Endothelial cell of umbilical vein (primary cell): ENCODE measurements at places on chromosomes 2 and 18. TPM values are rescaled to one million over a fixed set of nuclear protein-coding genes. Genes with fewer than 3 reads are reported as not detected.

GRCh38 chr2:20544153-20544747 lies 97.4 kb downstream of the RHOB start:
- no peak for DNase-seq

DNA sequence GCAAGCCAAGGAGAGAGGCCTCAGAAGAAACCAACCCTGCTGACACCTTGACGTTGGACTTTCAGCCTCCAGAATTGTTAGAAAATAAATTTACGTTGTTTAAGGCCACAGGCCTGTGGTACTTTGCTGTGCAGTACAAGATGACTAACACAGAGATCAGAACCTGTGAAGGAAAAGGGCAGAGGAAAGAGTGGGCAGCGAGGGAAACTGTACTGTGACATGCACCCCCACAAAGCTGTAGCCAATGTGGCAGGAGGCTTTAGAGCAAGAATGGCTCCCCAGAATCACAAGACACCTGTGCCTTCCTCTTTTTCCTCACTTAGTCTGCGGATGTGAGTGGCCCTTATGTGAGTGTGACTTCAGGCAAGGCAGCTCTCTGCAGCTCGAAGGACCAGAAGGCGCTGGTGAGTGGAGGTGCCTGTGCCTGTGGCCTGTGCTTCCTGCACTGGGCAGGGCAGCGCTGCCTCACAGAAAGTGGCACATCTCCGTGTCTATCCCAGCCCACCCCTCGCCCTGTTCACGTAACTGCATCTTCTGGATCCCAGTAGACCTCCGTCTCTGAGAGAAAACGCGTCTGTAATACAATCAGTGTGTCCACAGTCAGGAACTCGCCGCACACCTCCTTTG lies 89.5 kb downstream of the MRPS9 start:
- DNase-seq = no peak

- DNase-seq = no peak
Observed at GRCh38 chr18:73785300-73785699, 362.3 kb downstream of the FBXO15 start.

- DNase-seq = no peak
Observed at GRCh38 chr2:32237488-32237887, 27.2 kb downstream of the NLRC4 start.

DNA sequence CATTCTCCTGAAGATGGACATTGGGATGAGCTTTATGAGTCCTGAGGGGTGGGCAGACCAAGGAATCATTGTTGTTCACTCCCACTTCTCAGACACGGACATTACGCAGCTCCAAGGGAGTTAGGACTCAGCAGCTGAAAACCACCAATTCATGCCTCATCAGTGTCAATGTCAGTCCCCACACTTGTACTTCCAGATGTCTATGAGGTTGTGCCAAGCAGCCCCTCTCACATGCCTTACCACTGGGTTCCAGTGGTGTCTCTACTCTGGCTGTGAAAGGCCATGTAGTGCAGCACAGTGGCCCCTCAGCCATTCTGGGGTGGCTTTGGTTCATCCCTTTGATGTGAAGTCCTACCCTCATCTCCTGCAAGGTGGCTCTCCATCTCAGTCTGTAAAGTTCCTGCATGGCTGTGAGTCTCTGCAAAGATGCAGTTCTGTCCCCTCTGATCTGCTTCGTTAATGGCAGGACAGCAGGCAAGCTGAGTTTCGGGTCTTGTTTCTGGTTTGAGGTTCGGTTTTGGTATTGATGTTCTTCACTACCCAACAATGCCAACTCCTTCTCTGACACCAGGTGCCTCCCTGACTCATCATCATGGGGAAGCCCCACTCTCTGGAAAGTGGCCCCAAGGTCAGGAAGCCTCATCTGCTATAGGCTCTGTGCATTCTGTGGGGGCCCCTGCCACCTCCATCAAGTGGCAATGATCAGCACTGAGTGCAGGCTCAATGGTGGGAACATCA lies 14.0 kb upstream of the COL6A3 start:
- no peak for DNase-seq

- no peak for DNase-seq
Observed at GRCh38 chr2:23367760-23368159, 17.2 kb upstream of the KLHL29 start.

DNA sequence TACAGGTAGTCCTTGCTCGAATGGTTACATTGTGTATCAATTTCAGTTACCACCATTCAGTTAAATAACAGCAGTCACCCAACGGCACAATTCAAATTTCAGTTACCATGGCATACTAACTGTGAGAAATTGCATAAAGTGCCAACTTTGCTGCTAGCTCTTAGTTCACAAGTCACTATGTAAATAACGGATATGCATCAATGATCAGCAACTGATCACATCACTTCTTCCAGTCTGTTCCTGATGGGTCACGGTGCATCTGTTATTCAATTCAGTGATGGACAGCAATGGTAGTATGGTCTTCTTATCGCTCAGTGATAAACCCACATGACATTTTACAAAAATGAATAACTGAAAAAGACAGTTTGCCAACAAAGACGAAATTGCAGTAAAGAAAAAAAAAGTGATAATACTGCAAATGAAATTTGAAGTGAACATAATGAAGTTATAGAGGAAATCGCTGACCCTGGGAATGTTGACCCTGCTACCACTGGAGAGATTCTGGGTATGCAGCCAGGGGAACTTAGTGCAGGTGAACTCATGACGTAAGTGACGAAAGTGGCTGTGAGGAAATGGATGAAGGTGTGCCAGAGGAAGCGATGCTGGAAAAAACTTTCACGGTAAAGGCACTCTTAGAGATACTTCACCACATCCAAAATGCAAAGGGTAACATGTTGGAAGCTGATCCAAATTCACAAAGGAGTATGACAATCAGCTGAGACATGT lies 25.9 kb upstream of the RAPGEF4 start:
- no peak for DNase-seq

- no peak for DNase-seq
Observed at GRCh38 chr18:65287652-65288051, 463.2 kb upstream of the CDH7 start.

GRCh38 chr2:47079515-47080412 lies 75.3 kb downstream of the STPG4 start:
- DNase-seq = no peak

GRCh38 chr2:171346723-171347557 lies 86.8 kb downstream of the METTL8 start:
- DNase-seq = peak; percentile 34

- DNase-seq = peak; percentile 32
Observed at GRCh38 chr2:149394864-149395263, 64.5 kb downstream of the LYPD6 start.

- no peak for DNase-seq
Observed at GRCh38 chr2:151287513-151288250, 1.8 kb downstream of the NMI start.

- peak; percentile 21 for DNase-seq
Observed at GRCh38 chr2:111659361-111660333, 224.3 kb downstream of the ANAPC1 start.

GRCh38 chr2:190482451-190482850 lies 52.1 kb downstream of the NEMP2 start:
- DNase-seq = no peak

GRCh38 chr18:54712306-54712705 lies 116.0 kb upstream of the RAB27B start:
- peak; percentile 76 for DNase-seq

- peak; percentile 19 for DNase-seq
Observed at GRCh38 chr2:237735798-237736197, 62.8 kb upstream of the RBM44 start.

- DNase-seq = no peak
Observed at GRCh38 chr18:63832470-63832869, 55.0 kb upstream of the SERPINB2 start.

GRCh38 chr18:22739789-22740188 lies 193.3 kb upstream of the RBBP8 start:
- no peak for DNase-seq

DNA sequence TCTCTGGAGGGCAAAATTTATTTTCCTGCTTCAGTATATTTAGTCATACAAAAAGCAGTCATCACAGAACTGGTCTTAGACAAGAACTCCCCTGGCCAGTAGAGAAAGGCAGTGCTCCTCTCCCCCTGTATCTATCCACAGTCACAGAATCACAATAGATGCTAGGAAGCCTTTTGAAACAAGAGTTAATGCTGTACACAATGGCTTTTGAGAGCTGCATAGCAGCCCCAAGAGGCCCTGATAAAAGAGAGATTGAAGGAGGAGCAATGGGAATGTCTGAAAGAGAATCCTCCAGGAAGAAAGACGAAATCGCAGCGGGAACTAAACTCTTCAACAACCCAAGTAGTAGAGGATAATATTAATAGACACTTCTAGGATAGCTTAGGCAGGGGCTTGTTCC lies 330.2 kb downstream of the RBM43 start:
- DNase-seq = no peak

DNA sequence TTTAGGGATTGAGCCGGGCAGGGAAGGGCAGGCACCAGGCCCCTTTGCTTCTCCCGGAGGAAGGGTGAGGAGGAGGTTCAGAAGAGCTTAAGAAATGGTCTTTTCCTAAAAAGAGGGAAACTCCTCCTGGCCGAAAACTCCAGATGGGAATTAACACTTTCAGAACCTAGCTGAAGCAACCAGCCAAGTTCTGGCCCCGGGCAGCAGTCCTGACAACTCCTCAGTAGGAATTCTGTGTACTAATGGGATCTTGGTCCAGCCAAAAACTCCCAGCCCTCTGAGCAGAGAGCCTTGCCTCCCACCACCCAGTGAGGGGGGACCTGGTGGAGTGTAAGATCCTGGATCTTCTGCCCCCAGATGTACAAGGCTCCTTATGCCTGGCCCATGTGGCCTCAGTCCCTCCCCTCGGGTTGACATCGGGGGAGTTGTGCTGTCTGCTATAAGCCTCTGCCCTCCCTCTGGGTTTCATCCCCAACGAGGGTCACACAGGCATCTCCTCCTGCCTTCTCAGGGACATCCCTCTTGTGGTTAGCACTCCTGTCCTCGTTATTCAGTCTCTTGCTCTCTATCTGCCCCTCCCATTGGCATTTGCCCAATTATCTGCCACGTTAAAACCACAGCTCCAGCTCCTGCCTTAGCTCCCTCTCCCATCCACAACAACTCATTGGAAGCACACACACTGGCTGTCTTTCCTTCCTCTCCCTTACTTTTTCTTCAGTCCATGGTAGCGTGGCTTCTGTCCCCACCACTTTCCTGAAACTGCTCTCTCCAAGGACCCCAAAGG lies 184.6 kb downstream of the CYP26B1 start:
- DNase-seq = no peak

DNA sequence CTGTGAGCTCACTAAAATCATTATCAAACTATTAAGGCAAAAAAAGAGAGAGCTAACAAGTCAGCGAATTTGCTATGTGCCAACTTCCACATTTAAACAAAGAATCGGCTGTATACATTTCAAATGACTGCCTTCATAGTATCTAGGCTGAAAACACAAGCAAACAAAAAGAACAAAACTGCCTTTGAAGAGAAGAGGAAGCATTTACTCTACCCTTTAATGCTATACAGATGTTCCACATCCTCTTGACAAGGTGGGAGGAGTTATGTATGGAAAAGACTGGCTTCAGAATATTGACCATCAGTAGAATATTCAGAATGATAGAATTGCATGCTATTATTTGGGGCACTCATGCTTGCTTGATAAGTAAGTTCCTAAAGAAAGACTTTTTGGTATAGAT lies 741.7 kb downstream of the PLCL1 start:
- no peak for DNase-seq

Gene LYPD6B
- total RNA-seq = not detected in 2 replicates

Gene HJURP
- 42.4 and 60.9 TPM in 2 replicates for total RNA-seq

Gene ABHD1
- not detected in 2 replicates for total RNA-seq

Gene BMP10
- not detected in 2 replicates for total RNA-seq

Gene DLX2
- not detected in 2 replicates for total RNA-seq

Gene DOK6
- total RNA-seq = not detected in 2 replicates

Gene SCN7A
- total RNA-seq = not detected in 2 replicates

Gene CGREF1
- total RNA-seq = 4.0 and 5.8 TPM in 2 replicates

Gene COMMD1
- total RNA-seq = 39.5 and 42.0 TPM in 2 replicates

Gene HOXD12
- not detected in 2 replicates for total RNA-seq
